ENCODE measurements at places on chromosomes 2 and 18.
A peak's percentile ranks its signal among the peaks of the same experiment; 100 is the strongest.

- DNase-seq: no peak
These were observed 128.3 kb upstream of the ARHGAP28 start for GRCh38 chr18:6601241-6601640.

DNA sequence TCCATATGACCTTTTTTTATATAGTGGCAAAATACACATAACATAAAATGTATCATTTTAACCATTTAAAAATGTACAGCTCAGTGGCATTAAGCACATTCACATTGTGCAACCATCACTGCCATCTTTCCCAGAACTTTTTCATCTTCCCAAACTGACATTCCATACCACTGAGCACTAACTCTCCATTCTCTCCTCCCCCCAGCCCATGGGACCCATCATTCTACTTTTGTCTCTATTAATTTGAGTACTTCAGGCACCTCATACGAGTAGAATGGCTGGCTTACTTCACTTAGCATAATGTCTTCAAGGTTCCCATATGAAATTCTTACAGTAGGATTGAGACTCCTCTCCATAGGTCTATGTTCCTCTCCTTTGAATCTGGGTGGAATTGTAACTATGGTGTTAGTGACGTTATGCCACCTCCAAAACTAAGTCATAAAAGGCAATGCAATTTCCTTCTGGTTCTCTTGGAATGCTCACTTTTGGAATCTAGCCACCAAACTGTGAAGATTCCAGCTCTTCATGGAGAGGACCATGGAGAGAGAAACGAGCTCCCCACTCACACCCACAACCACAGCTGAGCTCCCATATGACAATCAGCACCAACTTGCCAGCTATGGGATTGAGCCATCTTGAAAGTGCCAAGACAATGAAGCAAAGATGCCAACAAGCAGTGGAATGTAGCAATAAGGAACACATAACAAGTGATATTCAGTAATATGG is 9.8 kb upstream of the DNAJC27 start:
- DNase-seq: no peak

- no peak for DNase-seq
These were observed 401.0 kb downstream of the IRS1 start for GRCh38 chr2:226398580-226398979.

DNA sequence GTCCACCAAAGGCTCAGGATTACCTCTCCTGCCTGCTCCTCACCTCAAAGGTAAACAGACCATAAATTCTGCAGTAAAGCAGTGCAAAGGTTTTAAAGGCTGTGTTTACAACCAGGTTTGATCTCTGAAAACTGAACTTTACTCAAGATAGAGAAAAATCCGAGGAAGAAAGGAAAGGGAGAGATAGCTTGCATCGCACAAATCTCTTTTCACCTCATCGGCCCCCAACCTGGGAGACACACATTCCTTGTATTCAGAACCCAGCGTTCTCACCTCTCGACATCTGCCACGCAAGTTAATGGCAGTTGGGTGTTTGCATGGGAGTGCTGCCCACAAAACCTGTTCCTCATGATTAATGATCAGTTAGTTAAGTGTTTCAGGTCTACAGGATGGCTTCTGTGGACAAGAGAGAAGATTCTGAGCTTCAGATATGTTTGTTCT is 72.6 kb downstream of the GATA6 start:
- DNase-seq: no peak

GRCh38 chr2:26245231-26245732 is 543 bp downstream of the HADHB start:
- peak; percentile 64 for DNase-seq

GRCh38 chr2:45889053-45889452 is 237.6 kb downstream of the PRKCE start:
- no peak for DNase-seq

DNA sequence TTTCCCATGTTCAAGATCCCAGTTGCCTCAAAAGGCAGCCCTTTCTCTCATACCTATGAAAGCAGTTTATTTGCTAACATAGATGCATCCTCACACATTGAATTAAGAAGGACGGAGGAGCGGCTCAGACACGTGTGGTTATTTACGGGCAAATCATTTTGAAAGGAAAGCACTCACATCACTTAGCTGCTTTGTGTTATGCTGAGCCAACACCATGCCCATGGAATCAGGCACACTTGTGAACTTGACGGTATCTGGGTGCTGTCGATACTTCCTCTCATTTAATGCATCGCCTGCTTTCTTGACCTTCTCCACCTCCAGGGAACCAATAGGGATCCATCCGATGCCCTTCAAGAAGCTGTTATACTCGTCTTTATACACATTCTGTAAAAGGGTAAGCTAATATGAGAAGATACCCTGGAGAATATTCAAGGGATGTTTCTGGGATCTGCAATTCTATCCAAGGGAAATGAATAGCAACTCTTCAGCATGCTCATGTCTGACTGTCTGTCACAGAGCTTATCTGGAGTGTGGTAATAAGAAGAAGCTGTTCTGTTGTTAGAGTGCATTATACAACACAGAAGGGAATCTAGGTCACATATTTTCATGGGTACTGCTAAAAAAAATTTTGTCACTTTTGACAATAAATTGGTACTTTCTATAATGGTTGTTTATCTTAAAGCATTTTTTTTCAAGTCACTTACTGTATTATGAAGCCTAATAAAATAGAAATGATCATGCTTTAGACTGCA is 63.3 kb downstream of the NEB start:
- DNase-seq: no peak

DNA sequence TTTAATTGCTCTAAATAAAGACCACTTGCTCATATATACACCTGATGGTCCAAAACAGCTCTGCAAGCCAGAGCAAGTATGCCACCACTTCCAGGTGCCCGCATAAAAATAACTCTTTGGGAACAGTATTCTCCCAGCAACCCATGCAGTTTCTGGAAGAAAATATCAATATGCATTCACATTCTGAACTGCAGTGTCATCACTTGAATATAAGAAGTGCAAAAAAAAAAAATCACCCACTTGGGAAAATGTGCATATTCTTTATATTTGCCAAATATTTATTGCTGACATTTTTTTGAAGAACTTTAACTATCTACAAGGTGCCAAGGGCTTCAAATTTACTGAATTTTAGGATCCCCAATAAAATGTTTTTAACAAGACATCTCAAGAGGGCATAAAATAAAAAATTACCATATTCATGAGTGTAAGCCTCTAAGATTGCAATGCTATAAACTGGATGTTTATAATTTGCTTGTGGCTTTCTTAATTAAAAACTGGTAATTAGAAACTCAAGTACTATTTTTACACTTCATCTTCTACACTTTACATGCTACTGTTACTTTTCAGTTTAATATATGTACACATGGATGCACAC is 360.6 kb upstream of the HNRNPA3 start:
- DNase-seq: no peak

- DNase-seq: no peak
These were observed 150.8 kb downstream of the PTRHD1 start for GRCh38 chr2:24642351-24642750.

GRCh38 chr2:225002656-225003045 is 39.6 kb downstream of the DOCK10 start:
- no peak for DNase-seq

GRCh38 chr2:74429487-74430451 is 8.2 kb downstream of the WDR54 start:
- no peak for DNase-seq

- no peak for DNase-seq
These were observed 212.8 kb upstream of the BOD1L2 start for GRCh38 chr18:56934131-56934530.

GRCh38 chr2:113091231-113091896 is 23.6 kb downstream of the IL1F10 start:
- no peak for DNase-seq

DNA sequence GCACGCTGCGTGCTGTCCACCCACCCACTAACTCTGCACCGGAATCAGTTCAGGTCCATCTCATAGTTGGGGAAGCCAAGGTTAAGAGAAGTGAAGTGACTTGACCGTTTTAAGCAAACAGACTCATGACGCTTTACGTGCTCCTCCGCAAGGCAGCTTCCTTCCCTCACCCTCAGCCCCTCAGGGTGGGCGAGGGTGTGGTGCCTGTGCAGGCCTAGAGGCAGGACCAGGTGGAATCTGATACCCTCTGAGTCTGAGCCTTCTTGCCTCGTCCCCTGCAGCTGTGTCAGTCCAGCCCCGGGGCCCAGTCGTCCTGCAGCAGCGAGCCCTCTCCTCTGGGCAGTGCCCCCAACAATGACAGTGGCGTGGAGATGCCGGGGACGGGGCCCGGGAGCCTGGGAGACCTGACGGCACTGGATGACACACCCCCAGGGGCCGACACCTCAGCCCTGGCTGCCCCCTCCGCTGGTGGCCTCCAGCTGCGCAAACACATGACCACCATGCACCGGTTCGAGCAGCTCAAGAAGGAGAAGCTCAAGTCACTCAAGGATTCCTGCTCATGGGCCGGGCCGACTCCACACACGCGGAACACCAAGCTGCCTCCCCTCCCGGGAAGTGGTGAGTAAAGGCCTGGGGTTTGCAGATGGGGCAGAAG is 250.5 kb downstream of the GLI2 start:
- no peak for DNase-seq

- DNase-seq: no peak
These were observed 519.6 kb upstream of the HS6ST1 start for GRCh38 chr2:128838244-128838643.

GRCh38 chr18:10270151-10270571 is 184.3 kb upstream of the APCDD1 start:
- DNase-seq: peak; percentile 62

- no peak for DNase-seq
These were observed 68.5 kb downstream of the ABI2 start for GRCh38 chr2:203396667-203397066.

DNA sequence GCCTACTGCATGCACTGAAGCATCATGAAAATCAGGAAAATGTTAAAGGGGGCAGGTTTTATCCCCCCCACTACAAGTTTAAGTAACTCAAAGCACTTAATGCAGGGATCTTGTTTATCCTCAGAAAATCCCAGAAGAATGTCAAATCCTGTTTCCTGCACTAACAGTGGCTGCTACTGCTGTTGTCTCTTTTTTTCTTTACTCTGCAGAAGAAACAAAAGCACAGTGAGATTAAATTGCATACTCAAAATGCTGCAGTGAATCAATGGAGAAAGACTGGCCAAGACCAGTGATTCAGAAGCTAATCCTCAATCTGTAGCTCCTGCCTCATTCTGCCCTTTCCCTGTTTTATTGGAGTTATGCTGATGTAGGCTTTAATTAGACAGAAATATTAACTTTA is 332.3 kb upstream of the FIGN start:
- DNase-seq: no peak

GRCh38 chr2:149056541-149057255 is 18.2 kb downstream of the LYPD6B start:
- no peak for DNase-seq

DNA sequence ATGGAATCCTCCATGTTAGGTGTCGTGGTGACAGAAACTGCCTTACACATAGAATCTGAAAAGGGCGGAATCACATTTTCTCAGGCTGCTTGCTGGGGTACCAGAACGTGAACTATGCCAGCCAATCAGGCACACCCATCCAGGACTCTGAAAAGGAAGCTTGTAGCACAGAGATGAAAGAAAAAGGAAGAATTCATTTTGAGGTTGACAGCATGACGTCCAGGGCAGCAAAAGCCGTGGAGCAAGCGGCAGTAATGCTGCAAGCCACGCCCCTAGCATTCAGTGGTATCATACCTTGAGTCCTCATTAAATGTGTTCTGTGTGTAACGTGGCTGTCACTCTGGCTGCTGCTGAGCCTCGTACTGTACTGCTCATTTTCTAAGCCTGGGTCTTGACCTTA is 304.0 kb downstream of the DYSF start:
- DNase-seq: no peak

DNA sequence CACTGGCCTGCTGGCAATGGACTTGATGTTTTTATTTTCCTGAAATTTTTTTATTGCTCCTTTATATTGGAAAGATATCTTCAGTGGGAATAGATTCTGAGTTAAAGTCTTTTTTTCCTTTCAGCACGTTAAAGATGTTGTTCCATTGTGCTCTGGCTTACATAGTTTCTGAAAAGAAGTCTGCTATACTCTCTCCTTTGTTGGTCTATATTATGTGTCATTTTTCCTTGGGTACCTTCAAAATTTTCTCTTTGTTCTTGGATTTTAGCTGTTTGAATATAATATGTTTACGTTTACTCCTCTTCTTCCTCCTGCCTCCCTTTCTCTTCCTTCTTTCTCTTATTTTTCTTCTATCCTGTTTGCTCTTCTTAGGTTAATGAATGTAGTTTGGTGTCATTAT is 105.5 kb downstream of the CAPN13 start:
- DNase-seq: no peak

- DNase-seq: no peak
These were observed 75.7 kb downstream of the ADAM23 start for GRCh38 chr2:206518997-206519396.

Measured in globus pallidus (tissue), 1 donor.